GM03348 (cell line): ENCODE measurements at places on chromosomes 7 and 10.

GRCh38 chr10:123681285-123681684 lies 15.1 kb downstream of the GPR26 start:
- DNase-seq: no peak

DNA sequence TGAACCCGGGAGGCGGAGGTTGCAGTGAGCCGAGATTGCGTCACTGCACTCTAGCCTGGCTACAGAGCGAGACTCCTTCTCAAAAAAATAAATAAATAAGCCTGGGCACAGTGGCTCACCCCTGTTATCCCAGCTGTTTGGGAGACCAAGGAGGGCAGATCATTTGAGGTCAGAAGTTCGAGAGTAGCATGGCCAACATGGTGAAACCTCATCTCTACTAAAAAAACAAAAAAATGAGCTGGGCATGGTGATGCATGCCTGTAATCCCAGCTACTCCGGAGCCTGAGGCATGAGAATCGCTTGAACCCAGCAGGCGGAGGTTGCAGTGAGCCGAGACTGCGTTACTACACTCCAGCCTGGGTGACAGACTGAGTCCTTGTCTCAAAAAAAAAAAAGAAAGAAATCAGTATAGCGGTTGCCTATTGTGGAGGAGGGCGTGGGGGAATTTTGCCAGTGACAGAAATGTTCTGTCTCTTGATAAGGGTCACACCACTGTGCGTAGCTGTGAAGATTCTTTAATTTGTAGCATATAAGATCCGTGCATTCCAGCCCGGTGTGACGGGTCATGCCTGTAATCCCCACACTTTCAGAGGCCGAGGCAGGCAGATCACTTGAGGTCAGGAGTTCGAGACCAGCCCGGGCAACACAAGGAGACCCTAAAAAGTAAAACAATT lies 17.9 kb upstream of the EIF3B start:
- DNase-seq: no peak

DNA sequence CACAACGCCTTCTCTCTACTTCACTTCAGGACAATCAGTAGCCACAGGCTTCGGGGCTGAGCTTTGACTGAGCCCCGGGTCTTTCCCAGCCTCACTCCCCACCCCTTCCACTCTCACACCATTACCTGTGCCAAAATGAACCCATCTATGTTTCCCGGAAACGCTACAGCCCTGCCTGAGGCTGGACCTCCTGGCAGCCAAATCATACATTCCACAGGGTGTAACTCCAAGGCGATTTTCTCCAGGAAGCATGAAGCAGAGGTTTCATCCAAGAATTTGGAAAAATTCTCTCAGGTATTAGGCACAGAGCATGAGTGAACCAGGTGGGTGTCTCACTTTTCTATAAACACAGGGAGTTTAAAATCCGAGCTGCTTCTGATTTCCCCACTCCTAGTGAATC lies 286.3 kb downstream of the TNS3 start:
- DNase-seq: no peak

- no peak for DNase-seq
Observed at GRCh38 chr7:108736221-108736891, 166.7 kb downstream of the DNAJB9 start.

- no peak for DNase-seq
Observed at GRCh38 chr10:118926441-118926840, 103.1 kb upstream of the NANOS1 start.

GRCh38 chr7:100640517-100641440 lies 573 bp downstream of the TFR2 start:
- no peak for DNase-seq

GRCh38 chr10:71359364-71360046 lies 37.2 kb upstream of the CDH23 start:
- DNase-seq: no peak

DNA sequence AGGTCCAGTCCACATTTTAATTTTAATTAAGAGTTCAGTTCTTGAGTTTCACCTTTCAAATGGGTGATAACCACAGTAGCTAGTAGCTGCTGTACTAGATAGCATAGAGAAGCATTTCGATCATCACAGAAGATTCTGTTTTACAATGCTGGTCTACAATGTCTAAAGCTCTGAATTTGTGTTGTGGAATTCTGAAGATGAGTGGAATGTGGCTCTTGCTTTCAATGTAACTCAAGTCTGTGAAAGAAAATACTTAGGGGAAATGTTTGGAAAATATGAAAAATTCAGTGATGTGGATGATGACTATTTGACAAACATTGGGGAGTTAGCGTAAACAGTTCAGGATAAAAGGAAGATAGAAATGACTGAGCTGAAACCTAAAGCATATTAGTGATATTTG lies 139.4 kb downstream of the GNAT3 start:
- peak; percentile 41 for DNase-seq

DNA sequence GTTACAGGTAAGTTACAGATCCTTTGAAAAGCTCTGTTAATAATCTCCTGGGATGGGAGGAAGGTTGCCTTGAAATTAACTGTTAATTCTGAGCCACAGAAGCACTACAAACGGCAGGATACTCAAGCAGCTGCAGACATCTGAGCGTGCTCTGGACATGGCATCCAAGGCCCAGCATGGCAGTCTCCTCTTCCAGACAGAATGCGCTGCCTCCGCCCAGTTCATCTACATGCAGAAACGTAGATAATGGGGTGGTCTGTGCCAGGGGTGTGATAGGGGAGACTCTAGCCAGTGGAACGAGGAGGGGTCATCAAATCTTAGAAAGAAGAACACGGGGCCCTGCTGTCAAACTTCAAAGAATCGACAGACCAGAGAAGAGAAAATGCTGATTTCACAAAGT lies 13.8 kb downstream of the VIPR2 start:
- DNase-seq: no peak

GRCh38 chr10:117543225-117544003 lies 868 bp downstream of the EMX2 start:
- DNase-seq: peak; percentile 75

- peak; percentile 80 for DNase-seq
Observed at GRCh38 chr10:4372601-4373000, 453.4 kb upstream of the AKR1E2 start.

DNA sequence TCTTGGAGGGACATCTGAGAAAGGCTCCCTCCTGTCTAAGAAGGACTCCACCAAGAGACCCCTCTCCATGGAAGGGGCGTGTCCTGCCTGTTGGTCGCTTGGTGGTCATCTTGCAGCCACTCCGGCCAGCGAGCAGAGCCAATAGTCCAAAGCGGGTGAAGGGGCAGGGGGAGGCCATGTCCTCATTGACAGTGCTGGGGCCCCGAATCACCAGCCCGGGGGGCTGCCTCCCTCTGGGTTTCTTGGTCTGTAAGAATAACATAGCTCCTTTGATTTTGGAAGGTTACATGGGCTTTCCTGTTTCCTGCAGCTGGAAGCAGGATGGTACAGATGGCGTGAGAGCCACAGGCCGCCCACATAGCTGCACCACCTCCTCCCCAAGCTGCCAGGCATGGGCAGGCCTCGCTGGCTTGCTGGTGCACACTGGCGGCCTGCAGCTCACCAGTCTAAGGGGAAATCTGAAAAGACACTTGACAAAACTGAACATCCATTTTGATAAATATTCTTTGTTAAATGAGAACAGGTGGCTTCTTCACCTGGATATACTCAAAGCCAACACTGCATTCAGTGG lies 105.8 kb downstream of the ARHGAP22 start:
- DNase-seq: no peak

- no peak for DNase-seq
Observed at GRCh38 chr7:5696346-5697110, 84.9 kb downstream of the RNF216 start.

GRCh38 chr7:2399848-2400587 lies 3.4 kb upstream of the CHST12 start:
- peak; percentile 90 for DNase-seq

DNA sequence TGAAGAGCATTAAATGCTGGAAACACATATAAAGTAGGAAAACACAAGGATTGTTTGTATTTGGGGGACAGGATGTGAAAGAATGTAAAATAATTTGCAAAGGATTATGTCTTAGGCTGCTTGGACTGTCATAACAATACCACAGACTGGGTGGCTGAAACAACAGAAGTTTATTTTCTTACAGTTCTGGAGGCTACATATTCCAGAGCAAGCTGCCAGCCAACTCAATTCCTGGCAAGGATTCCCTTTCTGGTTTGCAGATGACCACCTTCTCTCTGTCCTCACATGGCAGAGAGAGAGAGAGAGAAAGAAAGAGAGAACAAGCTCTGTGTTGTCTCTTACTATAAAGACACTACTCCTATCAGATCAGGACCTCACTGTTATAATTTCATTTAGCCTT lies 8.8 kb upstream of the LAMB4 start:
- DNase-seq: no peak

- no peak for DNase-seq
Observed at GRCh38 chr7:35004531-35005095, 32.7 kb downstream of the DPY19L1 start.

GRCh38 chr7:68744036-68744435 lies 854.2 kb upstream of the AUTS2 start:
- no peak for DNase-seq

DNA sequence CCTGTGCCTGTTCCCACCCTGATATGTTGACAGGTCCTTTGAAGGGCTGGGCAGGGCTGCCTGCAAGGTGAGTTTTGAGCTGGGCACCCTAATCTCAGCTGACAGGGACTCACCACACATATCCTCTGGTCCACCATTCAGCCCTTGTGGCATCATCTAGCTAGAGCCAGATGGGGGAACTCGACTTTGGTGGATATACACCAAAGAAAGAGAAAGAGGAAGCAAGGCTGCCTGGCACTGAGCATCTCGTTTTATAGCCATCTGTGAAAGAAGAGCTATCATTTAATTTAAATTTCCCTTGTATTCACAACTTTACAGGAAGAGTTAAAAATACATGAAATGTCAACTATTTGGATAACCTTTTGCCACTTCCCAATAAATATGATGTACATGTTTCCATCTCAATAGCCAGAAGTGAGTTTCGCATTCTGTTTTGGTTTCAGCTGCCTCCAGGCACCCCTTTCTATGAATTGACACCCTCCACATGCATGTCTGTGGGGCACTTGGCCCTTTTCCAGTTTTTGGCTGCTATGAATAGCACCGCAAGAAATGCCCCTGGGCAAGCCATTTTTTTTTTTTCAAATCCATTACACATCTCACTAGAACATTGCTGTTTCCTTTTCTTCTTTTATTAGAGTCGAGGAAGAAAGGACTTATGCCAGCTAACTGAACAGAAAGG lies 22.9 kb upstream of the GRB10 start:
- DNase-seq: no peak

GRCh38 chr7:27241189-27242056 lies 1.2 kb upstream of the EVX1 start:
- no peak for DNase-seq

- no peak for DNase-seq
Observed at GRCh38 chr7:3156508-3156907, 112.8 kb upstream of the CARD11 start.

DNA sequence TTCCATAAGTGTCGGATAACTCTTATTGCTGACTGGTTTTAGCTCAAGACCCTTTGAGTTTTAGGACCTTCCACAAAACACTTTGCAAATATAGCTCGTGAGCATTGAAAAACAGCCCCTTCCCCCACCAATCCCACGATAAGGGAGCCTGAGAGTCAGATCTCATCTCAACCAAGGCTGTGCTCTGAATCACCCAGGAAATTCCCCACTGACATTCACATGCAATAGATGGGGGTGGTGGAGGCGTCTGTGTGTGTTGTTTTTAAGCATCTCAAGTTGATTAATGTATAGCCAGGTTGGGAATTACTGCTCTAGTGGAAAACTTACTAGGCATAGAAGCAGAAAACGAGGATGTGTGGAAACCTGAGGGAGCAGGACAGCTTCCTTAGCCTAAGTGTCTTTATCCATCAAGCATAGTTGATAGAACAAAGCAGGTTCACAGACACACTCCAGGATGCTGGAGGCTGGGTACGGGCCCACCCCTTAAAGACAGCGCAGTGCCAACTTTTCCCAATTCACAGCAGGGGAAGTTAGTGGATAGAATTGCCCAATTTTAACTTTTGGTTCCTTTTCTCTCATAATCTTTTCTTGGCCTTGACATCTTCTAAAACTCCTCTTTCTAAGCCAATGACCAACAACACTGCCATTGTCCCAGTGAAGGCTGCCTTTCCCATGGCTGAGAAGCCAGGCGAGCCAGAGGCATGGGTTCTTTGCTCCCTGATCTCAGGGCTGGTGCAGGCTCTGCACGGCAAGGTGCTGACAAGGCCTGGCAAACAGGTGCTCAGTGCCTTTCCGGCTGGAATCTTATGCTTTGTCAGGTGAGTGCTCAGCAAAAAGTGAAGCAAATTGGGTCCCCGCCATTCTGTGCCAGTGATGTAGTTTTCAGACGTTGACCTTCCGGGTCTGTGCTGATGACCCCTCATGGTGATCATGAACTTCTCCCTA lies 98.5 kb upstream of the INSIG1 start:
- peak; percentile 60 for DNase-seq

DNA sequence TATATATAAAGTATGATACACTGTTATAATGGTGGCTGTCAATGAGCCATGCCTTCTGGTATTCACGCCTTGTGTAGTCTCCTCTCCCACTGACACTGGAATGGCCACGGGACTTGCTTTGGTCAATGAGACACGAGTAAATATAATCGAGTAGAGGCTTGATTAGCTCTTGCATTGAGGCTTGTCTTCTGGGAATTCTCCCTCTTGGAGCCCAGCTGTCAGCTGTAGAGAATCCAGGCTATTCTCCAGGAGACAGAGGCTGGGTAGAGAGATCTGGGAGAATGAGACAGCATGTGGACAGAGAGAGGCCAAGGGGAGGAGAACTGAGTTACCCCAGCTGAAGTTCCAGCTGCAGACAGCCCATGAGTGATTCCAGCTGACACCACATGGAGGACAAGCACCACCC lies 25.2 kb upstream of the PLCE1 start:
- no peak for DNase-seq

- peak; percentile 89 for DNase-seq
Observed at GRCh38 chr10:126421756-126422256, 33.5 kb upstream of the ADAM12 start.

- DNase-seq: no peak
Observed at GRCh38 chr10:133372507-133372906, 647 bp downstream of the ECHS1 start.

- DNase-seq: peak; percentile 19
Observed at GRCh38 chr7:77413861-77414424, 2.2 kb downstream of the GSAP start.

DNA sequence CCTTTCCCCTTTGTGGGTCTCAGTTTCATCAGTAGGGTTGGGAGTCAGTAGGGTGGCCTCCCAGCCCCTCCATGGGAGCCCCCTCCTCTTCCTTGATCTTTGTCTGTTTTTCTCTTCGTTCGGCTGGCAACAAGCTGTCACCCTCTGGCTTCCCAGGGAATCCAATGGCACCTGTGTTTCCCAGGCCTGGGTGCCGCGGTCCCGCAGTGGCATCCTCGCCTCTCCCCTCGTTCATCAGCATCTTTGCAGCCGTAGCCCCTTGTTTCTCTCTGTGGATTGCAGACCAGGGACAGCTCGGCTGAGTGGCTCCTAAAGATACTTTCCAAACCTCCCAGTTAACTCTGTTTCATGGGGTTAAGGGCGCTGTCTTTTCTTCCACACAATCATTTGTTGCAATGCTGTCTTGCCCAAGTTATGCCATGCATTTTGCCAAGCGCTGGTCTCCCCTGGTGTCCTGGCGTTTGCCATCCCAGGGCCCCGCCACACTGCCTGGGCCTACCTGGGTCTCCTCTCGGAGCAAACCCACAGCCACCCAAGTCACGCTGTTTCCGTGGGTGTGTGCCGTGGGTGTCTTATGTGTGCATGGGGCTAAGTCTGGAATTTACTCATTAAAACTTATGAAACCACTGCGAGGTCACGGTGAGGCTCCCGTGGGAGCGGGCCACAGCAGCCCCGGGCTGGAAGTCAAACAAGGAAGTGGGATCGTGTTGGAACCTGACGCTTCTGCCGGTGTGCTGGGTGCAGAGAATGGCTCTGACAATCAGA lies 189.4 kb upstream of the SHH start:
- no peak for DNase-seq
